ENCODE measurements at places on chromosomes 5 and 9.

DNA sequence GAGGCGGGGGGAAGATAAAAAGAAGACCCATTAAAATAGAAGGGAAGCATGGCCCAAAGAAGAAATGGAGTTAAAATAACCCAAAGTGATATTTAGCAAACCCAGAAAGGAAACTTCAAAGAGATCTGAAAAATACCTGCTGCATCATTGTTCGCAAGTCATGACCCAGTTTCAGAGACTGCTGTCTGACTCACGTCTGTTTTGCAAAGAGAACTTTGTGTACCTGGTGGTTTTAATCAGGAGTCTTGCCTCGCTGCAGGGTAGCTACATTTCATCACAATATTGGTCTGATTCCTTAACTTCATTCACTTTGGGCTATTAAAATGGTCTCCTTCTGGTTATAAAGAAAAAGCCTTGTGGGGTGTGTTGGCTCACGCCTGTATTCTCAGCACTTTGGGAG, 461.1 kb upstream of the DAP start:
- no peak for DNase-seq

DNA sequence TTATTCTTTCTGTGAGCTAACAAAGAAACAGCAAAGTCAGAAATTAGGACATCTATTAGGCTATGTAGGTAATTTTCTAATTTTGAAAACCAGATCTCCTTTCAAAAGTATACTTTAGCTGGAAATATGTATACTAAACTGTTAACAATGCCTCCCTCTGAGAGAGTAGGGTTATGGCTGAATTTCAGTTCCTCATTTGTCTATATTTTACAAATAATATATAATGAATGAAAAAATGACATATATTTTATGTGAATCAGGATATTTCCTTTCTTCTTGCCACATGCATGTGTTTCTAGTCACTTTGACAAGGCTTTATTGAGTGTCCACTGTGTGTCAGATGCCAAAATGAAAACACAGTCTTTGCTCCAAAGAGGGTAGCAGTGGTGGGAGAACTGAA, 15.4 kb downstream of the HACD4 start:
- no peak for DNase-seq

DNA sequence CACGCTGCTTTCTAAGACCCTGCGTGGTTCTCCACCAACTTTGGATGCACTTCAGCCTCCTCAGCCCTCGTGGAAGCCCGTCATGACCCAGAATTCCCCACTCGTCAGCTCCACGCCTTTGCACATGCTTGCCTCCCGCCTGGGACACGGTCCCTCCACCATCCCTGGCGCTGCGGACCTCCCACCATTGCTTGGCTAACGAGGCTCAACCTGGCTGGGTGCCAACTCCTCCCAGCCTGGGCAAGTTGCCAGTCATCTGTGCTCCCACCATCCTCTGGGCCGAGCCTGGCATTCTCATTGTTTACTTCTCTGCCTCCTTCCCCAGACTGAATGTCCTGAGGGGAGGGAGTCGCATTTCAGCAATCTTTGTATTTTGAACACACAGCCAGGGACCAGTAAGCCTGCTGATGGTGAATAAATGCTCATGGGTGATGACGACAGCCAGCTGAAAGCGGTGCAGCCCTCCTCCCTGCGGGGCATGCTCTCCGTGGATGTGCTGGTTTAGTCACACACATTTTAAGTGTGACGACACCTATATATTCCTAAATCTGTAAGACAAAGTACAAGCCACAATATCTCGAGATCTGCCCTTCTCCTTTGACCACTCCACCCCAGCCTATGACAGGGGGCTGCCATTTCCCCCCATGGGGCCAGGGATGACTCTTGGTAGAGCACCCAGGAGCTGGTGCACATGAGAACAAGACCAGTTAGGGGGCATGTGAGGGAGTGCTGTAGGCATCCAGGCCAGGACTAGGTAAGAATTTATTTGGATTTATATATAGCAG, 37.6 kb downstream of the ANKRD33B start:
- DNase-seq = peak; percentile 50

GRCh38 chr5:1767524-1768282, 31.9 kb downstream of the MRPL36 start:
- no peak for DNase-seq

- DNase-seq = no peak
These were observed 63.4 kb upstream of the WWC1 start for GRCh38 chr5:168227973-168228615.

GRCh38 chr9:79201636-79202035, 370.1 kb upstream of the TLE4 start:
- no peak for DNase-seq

DNA sequence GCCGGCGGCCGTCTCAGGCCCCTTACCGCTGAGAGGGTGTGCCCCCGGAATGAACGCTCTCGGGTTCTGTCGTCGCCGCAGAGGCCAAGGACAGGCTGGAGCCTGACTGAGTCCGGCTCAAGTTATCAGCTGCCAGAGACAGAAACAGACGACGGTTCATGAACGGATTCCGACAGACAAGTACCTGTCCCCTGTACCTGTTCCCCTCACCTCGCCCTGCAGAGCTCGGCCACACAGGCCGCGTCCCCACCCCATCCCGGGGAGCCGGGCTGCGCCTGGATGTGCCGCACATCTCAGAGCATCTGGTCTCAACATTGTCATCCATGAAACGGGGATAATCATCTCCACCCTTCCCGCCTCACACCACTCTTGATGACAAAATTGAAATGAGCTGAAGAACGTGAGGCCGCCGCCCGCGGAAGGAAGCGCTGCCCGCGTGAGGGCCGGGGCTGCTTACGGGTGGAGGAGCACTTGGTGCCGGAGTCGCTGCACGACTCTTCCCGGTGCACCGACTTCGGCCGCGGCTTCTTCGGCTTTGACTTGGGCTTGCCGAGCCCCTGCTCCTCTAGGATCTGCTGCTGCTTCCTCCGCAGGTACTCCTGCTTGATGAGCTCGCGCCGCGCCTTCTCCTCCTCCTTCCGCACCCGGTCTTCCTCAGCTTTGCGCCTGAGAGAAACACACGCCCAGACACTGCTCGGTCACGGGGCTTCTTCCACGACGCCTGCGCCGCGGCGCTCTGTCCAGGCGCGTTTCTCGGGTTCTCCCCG, 89.2 kb downstream of the CAMSAP1 start:
- no peak for DNase-seq

- no peak for DNase-seq
These were observed 499.7 kb downstream of the MAT2B start for GRCh38 chr5:164005071-164005470.

GRCh38 chr5:76175821-76176403, 92.7 kb downstream of the SV2C start:
- peak; percentile 12 for DNase-seq

DNA sequence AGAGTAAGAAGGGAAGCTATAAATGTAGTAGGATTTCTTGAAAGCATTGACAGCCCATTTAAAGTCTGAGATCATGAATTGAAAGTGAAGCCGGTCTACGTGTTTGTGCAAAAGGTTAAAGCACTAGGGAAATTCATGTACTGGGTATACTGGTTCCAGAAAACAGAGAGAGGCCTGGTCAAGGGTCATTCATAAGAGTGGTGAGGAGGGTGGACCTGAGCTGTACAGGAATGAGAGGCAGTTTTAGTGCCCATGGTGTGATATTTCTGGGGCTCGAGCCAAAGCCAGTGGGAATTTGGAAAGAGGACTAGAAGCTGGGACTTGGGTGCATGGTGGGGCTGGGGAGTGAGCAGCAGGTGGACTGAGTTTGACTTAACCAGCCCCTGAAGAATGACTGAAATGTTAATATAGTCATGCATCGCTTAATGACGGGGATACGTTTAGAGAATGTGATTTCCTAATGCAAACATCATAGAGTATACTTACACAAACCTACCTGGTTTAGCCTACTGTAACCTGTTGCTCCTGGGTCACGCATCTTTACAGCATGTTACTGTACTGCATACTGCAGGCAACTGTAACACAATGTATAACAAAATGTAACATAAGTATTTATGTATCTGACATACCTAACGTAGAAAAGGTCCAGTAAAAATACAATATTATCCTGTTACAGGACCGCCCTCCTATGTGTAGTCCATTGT, 173.0 kb downstream of the MAST4 start:
- DNase-seq = no peak

DNA sequence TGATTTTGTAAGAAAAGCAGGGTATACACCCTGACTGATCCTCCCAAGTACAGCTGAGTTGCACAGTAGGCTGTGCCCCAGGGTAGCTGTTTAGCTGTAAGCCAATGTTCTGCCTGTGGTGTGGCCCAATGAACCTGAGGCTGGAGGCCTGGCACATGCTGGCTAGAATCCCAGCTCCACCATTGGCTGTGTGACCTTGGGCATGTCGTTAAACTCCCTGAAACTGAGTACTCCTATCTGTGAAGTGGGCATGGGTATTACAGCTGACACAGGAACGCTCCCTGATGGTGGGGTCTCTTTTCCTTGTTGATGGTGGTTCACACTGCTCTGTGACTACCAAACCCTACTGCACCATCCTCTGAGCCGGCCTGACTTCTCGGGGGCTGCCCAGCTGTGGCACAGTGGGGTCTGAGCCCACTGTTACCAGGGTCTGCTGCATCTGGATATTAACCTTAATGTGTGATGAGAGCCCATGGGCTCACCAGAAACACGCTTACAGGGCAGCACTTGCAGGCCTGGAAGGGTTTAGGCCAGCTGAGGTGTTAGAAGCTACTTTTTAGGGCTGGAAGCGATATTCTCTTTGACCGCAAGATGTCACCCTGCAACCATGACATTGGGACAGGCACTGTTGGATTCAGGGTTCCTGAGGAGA, 7.0 kb upstream of the GADD45G start:
- peak; percentile 57 for DNase-seq

- DNase-seq = no peak
These were observed 12.4 kb downstream of the HNRNPAB start for GRCh38 chr5:178216779-178217178.

DNA sequence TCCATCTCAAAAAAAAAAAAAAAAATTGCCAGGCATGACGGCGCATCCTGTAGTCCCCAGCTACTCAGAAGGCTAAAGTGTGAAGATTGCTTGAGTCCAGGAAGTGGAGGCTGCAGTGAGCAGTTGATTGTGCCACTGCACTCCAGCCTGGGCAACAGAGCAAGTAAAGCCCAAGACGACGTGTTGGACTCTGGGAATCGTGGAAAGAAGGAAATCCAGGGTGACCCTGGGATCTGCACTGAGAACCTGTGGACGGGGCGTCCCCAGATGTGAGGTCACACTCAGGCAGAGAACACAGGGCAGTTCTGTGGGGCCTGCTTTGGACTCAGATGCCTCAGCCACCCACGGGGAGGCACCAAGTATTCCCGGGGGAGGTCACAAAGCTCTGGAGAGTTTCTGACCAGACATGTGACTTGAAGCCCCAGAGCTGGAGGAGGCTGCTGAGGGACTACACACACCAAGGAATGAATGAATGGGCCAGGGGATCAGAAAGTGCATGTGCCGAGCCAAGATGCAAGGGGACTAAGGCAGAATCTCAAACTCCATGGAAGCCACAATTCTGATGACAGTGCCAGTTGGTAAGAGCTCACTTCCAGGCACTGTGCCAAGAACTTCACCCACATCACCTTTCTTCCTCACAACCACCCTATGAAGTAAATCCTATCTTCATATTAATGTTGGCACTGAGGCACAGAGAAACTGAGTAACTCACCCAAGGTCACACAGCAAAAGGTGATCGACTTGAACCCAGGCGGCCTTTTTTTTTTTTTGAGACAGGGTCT, 12.9 kb downstream of the DYNC2I2 start:
- DNase-seq = no peak

DNA sequence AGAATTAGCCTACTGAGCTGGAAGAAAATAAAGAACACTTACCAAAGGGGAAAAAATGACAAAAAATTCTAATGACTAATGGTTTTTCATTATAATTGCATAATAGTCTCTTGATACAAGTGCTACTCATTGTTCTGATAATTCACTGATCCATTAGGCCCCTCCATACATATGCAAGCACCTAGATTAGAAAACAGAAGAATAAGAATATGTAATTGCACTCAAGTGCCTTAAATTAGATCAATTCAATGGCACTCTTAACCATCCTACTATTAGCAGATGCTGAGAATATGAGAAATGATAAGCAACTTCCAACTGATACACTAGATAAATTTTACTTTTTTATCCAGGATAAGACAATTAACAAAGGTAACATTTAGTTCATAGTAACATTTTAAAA, 440.9 kb upstream of the C9orf72 start:
- no peak for DNase-seq

DNA sequence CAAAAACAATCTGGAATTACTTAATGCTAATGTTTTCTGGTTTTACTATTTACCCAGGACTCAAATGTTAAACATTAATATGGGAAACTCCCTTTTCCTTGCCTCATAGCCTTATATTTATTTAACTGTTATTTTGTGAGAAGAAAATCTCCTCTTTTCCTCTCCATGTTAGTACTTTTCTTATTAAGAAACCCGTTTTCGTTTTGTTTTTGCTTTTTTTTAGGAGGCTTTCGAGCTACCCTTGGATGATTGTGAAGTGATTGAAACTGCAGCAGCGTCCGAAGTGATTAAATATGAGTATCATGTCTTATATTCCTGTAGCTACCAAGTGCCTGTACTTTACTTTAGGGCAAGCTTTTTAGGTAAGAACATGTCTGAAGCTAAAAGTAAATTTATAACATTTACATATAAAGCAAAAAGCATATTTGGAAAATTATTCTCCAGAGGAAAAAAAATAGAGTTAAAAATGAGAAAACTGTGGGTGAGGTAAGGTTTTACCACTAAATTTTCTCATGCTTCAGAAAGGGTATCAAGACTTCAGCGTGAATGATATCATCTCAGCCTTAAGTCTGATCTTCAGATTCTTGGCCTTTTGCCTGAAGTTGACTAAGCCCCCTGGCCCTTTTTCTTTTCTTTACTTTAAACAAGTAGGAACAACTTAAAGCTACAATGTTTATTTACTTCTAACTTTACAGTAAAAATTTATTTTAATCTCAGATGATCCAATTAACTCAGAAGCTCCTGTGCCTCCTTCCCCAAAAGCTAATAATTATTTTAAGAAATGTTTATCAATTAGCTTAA, 113.8 kb downstream of the RPS23 start:
- no peak for DNase-seq

GRCh38 chr5:124908581-124909451, 162.4 kb upstream of the ZNF608 start:
- DNase-seq = peak; percentile 90

- DNase-seq = peak; percentile 80
These were observed at the start of gene PGGT1B for GRCh38 chr5:115262321-115263077. TSS of gene PGGT1B (minus strand) at chr5:115262877. CDS start at chr5:115262851, 26 bp downstream.

- DNase-seq = no peak
These were observed 14.0 kb downstream of the SLC6A3 start for GRCh38 chr5:1431021-1431811.

GRCh38 chr5:61704289-61704688, 372.2 kb downstream of the ZSWIM6 start:
- DNase-seq = no peak

- no peak for DNase-seq
These were observed 41.2 kb upstream of the SYNPO start for GRCh38 chr5:150599281-150599680.

All from SK-N-DZ (cell line).